ENCODE measurements at places on chromosomes 6 and 20.

- no peak for DNase-seq
Observed at GRCh38 chr6:25267662-25268061, 11.5 kb upstream of the CARMIL1 start.

DNA sequence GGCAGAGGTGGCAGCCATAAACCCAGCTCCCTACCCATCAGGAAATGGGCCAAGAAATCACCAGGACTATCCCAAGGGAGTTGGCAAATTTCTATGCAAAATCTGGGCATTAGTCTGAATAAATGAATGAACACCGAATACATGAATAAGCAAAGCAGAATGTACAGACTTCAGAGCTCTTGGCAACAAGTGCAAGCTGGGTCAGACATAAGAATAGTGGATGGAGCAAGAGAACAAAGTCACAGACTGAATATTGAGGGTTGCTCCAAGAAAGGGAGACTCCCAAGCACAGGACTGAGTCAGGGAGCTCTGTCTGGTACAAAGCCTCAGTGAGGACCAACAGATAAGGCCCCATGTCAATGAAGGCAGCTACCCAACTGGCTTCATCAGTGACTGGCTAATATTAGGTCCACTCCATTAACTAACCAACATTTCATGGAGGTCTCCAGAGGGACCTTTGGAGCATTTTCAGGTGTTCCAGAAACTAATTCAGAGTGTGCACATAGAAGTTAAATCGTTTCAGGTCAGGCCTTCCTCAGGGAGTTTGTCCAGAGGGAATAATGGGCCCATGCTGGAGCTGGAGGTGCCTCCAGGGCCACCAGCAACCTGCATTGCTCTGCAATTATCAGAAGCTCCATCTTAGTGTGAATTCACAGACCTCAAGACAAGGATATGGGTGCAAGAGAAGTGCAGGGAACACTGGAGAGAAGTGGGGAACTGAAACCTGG lies 191.5 kb upstream of the RALGAPA2 start:
- DNase-seq = no peak

GRCh38 chr6:134123666-134124208 lies 71.3 kb upstream of the SLC2A12 start:
- peak; percentile 62 for DNase-seq

DNA sequence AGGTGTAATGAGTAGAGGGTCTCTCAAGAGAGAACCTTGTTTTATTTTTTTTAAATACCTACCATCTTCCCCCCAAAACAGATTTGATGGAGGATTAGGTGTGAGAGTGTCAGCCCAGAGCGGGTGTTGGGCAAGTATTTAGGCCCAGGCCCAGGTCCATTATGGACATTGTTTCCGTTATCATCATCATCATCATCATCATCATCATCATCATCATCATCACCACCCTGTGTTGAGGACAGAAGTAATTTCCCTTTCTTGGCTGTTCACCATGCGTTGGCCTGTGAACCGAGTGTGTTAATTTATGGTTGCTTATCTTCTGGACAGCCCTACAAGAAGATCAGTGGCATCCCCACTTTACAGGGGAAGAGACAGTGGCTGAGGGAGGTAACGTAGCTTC lies 28.6 kb downstream of the PSMF1 start:
- no peak for DNase-seq

DNA sequence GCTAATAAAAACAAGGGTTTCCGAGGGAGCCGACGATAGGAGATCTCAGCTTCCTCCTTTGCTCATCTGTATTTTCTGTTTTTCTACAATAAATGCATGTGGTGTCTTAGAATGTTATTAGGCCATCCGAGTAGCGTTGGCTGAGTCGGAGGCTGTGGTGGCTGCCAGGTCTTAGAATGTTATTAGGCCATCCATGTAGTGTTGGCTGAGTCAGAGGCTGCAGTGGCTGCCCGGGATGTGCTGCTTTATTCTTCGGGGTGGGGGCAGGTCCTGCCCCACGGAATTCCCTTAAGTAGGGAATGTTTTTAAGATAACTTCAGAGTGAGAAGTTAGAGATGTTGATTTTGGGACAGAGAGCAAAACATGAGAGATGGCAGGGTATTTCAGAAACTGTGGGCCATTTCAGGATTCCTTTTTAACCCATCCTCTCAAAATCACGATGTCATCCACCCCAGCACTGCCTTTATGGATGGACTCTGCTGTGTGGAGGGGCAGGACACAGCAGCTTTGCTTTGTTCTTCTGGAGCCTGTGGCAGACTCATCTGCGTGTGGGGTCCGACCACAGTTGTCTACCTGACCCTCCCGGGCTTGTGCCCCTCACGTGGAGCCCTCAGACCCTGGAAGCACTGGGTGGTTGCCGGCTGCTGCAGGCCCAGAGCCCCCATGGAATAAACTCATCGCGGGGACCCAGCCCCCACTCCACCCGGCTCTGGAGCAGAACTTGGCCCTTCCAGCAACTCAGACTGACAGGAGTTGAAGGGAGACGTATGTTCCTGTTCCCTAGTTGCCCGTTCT lies 20.4 kb downstream of the OSBPL2 start:
- no peak for DNase-seq

DNA sequence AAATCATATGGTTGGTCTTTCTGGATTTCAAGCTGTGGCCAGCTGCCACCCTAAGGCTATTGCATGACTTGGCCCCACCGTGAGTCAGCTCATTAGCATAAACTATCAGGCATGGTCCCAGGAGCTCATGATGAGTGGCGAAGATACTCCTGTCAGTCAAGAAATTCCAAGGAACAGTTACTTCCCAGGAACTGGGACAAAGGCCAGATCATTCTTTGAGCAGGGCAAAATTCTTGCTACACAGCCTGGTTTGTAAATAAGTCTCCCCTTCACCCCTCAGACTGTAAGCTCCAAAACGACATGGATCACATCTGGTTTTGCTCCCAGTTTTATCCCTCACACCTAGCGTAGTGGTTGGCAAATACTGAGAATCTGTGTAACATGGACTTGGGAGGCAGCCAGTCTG lies 33.0 kb upstream of the KIAA1586 start:
- DNase-seq = no peak

DNA sequence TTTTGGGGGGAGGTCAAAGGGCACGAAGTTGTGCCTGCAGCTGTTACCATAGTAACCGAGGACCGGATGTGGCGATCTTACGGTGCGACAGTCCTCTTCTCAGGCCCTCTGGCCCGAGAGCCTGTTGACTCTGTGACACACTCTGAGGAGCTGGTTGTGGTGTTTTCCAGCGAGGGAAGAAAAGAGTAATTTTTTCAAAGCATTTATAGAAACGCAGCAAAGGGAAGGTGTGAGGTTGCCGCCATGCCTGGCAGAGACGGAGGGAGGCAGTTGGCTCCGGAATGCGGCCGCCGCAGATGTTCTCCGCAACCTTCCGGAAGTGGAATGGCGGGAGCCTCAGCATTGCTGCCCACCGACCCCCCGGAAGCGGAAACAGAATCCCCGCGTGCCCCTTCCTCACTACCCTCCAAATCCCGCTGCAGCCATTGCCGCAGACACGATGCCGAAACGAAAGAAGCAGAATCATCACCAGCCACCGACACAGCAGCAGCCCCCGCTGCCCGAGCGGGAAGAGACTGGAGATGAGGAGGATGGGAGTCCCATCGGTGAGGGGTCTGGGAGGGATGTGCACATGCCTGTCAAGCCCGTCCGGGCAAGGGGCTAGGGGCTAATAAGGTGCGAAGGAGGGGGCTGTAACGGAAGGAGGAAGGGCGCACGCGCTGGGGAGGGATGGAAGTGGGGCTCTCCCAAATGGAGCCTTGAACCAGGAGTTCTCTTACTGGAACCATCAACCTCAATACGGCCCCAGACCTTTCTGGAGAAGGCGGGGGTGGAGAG lies at the start of gene PRR3:
Gene PRR3 (plus strand): TSS at position 390 of the 777 bp plus-strand sequence. CDS start 50 bp downstream, at position 440.
- peak; percentile 95 for DNase-seq

- no peak for DNase-seq
Observed at GRCh38 chr6:83247471-83247870, 54.3 kb downstream of the RWDD2A start.

DNA sequence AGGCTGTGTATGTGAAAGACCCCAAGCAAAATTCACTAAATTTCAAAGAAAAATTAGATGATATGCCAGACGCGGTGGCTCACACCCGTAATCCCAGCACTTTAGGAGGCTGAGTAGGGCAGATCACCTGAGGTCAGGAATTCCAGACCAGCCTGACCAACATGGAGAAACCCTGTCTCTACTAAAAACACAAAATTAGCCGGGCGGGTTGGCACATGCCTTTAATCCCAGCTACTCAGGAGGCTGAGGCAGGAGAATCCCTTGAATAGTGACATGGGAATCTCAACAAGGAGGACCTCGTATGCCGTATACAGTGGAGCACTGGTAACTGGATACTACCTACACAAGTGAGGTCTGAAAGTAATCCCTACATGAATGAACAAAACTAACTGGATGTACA lies 92.7 kb upstream of the JARID2 start:
- no peak for DNase-seq

DNA sequence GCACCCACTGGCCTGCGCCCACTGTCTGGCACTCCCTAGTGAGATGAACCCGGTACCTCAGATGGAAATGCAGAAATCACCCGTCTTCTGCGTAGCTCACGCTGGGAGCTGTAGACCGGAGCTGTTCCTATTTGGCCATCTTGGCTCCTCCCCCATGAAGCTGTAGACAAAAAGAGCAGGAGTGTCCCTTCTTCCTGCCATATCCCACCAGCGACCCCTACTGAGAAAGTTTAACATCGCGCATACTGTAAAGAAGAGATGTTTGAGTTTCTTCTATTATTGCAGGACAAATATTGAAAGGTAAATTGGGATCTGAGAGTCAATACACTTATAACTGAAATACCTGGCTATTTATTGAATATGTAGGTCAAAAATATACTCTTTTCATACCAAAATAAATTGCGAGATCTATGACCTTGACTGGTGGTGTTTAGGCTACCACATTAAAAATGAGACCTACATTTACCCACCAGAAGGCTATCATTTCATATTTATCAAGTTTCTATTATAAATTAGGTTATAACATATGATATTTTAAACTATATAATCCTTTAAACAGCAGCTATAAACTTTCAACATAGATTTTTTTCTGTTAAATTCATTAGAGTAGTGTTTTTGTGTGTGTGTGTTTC lies 586.3 kb downstream of the HTR1B start:
- DNase-seq = peak; percentile 9

- no peak for DNase-seq
Observed at GRCh38 chr6:108715832-108716231, 132.4 kb upstream of the ARMC2 start.

GRCh38 chr20:40749985-40750506 lies 61.0 kb upstream of the MAFB start:
- DNase-seq = no peak

- peak; percentile 87 for DNase-seq
Observed at GRCh38 chr6:33620856-33621710, at the start of gene ITPR3. TSS of gene ITPR3 (plus strand) at chr6:33621322. CDS start at chr6:33621603, 281 bp downstream.

DNA sequence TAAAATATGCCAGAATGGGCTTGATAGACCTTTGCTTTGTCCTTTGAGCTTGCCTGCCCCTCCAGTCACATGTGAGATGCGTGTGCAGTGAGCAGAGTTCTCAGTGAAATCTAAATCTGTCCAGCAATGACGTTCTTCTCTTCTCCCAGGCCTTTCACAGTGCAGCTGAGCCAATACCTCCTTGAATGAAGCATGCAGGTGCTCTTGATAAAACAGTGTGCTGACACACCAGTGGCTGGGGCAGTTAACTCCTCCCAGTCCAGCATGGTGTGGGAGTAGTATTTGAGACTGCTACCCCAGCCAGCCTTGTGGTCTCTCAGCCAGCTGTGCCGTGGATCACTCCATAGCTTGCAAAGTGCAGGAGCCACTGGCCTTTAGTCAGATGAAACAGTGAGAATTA lies 240.5 kb downstream of the FARS2 start:
- no peak for DNase-seq

GRCh38 chr6:55100686-55101085 lies 73.6 kb upstream of the HCRTR2 start:
- DNase-seq = no peak

DNA sequence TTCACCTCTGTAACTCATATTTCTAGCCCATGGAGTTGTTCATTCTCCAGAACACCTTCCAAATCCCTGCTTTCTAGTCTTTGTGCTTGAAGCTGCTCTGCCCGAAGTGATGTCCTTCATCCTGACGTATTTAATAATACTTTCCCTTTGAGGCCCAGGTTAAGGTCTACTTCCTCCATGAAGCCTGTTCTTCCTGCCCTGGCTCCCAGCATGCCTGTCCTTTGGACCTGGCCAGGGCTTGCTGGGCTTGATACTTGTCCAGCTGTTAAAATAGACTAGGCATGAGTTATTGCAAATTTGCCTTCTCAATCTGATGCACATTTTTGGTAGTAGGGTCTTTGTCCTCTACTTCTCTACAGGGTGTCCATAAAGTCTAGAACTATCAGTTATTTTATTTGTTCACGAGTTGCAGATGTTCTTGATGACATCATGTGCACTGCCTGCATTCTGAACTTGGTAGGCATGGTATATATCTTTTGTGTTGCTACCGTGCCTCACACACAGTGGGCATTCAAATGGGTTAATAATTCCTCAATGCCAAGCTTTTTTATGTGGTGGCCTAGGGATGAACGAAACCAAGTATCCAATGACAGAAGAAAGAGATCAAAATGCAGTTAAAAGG lies 3.1 kb upstream of the MAP7 start:
- no peak for DNase-seq

DNA sequence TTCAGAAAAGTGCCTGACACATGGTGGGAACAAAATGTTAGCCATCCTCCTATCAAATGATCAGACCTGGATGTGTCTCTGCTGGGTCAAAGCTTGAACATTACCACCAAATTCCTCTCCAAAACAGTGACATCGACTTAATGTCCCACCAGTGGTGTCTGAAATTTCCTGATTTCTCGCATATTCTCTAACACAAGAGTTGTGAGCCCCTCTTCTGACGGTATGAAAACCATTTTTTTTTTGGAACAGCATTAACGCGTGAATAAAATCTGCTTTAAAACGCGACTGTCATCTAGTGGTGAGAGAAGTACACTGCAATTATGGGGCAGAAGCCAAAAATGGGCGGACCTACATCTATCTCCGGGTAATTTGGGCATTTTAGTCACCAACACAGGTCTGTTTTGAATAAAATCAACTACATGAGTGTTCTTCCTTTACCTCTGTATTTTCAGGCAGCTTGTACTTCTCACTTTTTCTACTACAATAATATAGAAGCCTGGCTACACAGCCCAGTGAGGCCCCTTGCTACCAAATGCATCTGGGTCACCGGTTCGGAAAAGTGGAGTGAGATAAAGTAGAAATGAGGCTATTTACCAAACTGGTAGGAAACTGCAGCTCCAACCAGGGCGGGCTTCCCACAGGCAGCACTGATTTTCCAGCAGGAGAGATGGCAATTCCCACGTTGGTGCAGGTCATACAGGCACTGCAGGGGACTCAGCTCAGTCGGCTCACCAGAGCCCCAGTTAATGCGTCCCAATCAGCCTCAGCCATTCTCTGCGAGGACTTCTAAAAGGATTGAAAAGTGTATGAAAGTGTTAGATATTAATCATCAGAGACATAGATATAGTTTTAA lies 27.4 kb downstream of the MGME1 start:
- DNase-seq = no peak

GRCh38 chr20:40274912-40275533 lies 414.0 kb downstream of the MAFB start:
- no peak for DNase-seq

GRCh38 chr20:10665027-10665561 lies 8.7 kb downstream of the JAG1 start:
- no peak for DNase-seq

Measured in T47D (cell line).